NCI-H2081 treated with DMSO at 0.1 percent for 48 hours (cell line): ENCODE measurements at places on chromosomes 6 and 20.

- no peak for DNase-seq
Observed at GRCh38 chr20:20881808-20882207, 169.4 kb upstream of the RALGAPA2 start.

DNA sequence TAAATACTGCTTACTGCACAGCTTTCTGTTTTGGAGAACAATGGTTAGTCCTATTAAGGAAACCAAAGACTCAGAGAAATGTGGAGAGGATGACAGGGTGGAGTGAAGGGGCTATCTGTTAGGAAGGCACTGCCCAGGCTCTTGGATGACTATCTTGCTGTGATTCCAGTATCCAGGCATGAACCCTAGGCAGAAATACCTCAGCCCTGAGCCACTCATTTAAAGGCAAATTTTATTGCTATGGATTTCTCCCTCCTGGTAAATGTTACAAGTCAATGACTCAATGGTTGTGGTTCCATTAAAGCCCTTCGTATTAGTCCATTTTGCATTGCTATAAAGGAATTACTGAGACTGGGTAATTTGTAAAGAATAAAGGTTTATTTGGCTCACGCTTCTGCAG, 25.9 kb downstream of the ADGRF4 start:
- DNase-seq, result no peak

DNA sequence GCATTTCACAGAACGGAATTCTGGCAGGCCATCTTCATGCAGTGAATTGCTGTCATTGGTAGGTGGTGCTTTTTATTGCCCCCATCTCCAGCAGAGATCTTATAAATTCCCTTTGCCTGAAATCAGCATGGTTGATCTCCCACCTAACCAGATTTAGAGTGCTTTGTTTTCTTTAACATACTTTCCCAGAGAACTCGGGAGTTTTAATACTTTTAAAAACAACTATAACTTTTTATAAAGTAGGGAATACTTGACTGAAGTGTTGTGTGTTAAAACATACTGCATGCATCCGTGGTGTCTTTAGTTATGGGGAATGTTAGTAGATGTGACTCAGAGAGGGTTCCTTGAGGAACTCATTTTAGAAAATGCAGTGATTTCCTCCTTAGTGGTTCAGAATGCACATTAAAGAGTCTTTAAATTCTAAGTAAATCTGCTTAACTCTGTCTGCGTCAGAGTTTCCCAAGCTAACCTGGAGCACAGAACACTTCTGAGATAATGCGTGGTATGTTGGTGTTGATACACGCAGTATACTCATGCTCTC, 54.9 kb downstream of the AKAP12 start:
- no peak for DNase-seq

DNA sequence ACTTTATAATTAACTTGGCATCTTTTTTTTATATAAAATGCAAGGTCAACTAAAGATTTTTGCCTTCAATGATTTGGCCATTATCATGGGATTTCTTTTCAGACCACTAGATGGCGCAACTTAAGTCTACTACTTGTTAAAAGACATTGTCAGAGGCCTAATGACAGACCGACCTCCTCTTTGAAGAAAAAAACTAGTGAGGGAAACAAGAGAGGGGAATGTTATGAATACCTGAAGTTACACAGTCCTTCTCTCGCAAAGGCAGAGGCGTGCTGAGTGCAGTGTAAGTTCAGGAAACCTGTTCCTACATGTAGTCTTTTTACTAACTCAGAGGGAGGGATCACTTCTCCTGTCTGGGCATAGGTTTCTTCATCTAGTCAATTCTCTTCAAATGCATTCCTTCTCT, 9.3 kb downstream of the TRAPPC3L start:
- DNase-seq, result peak; percentile 9

DNA sequence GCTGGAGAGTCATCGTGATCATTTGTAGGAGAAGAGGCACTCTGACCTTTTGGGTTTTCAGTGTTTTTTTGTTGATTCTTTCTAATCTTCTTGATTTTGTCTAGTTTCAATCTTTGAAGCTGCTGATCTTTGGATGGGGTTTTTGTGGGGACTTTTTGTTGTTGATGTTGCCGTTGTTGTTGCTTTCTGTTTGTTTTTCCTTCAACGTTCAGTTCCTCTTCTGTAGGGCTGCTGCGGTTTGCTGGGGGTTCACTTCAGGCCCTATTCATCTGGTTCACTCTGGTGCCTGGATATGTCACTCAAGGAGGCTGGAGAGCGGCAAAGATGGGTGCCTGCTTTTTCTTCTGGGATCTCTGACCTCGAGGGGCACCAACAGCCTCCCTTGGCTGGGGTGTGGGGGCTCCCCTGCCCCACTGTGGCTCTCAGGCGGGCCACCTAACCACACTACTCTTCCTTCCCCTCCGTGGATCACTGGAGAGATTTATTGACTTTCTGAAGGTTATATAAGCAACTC, 21.5 kb upstream of the TMEM244 start:
- DNase-seq, result no peak

GRCh38 chr20:59813126-59813947, 120.1 kb downstream of the SYCP2 start:
- DNase-seq, result no peak

DNA sequence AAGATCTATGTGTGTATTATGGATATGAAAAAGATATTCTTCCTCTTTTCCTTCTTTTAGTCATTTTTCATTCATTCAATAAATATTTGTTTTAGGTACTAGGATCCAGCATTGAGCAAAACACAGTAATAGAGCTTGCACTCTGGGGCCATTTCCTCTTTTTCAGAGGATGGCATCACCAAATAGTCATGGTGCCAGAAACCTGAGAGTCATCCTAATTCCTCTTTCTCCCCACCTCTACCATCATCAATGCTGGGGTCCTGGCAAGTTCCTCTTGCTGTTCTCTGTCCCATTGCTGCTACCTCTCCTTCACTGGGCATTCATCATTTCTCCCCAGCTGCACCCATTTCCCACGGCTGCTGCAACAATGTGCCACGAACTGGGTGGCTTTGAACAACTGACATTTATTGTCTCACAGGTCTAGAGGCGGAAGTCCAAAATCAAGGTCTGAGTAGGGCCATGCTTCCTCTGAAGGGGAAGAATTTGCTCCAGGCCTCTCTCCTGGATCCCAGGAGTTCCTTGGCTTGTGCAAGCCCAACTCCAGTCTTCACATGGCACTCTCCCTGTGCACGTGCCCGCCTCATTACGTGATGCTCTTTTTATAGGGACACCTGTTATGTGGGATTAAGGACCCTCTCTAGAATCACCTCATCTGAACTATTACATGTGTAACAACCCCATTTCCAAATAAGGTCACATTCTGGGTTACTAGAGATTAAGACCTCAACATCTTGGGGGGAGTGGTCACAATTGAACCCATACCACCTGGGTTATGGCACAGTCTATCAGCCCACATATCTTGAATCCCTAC, 9.5 kb upstream of the IGF2R start:
- DNase-seq, result no peak

- DNase-seq, result no peak
Observed at GRCh38 chr6:136235233-136235564, 14.9 kb downstream of the MTFR2 start.

DNA sequence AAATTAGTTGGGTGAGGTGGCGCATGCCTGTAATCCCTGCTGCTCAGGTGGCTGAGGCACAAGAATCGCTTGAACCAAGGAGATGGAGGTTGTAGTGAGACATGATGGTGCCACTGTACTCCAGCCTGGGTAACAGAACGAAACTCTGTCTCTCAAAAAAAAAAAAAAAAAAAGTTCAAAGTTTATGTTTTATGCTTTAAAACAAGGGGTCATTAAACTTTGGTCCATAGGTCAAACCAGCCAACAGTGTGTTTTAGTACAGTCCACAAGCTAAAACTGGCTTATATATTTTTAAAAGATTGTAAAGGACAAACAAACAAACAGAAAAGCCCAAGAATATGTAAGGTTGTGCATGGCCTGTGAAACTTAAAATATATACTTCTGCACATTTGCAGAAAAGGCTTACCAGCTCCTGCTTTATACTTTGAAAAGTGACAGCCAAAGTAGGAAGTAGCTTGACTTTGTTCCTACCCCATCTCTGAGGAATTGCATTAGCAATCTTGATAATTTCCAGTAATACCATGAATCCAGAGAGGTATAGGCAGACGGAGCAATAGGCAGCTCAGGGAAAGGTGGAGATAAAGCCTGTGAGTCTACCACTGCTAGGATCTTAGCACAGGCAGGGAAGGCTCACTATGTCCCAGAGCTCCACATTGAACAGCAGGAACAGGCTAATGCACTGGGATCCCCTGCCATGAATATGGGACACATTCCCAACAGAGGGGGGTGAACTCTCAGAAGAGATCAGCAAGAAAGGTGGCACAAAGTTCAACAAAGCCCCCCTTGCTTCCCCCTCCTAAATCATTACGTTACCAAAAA, 30.5 kb downstream of the MCM8 start:
- DNase-seq, result no peak

DNA sequence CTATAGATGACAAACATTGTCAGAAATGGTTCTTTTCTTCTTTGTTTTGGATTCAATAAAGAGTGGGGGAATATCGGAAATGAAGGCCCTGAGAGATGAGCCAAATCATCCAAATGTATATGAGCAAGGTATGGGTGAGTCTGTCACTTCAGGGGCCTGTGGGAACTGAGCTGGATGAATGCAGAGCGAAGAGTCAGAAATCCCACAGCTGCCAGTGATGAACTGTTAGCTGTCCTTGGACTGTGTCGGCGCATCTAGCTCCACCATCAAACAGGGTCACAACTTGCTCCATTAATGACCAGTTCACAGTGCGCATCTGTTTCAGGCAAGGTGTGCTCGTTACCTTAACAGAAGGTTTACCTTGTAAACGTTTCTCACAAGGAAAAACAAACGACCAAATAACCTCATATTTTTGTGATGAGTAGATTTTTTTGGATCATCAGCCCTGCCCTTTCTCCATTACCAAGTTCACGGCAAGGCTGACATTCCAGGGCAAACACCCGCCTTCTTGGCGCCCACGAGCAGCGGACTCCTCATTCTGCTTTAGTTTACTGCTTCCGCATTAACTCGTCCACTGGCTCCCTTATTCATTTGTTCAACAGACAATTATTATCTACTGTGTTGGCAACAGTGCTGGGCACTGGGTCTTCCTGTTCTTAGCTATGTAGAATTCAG, 15.0 kb upstream of the CCN6 start:
- DNase-seq, result no peak

- no peak for DNase-seq
Observed at GRCh38 chr6:121557146-121557940, 121.9 kb downstream of the GJA1 start.

DNA sequence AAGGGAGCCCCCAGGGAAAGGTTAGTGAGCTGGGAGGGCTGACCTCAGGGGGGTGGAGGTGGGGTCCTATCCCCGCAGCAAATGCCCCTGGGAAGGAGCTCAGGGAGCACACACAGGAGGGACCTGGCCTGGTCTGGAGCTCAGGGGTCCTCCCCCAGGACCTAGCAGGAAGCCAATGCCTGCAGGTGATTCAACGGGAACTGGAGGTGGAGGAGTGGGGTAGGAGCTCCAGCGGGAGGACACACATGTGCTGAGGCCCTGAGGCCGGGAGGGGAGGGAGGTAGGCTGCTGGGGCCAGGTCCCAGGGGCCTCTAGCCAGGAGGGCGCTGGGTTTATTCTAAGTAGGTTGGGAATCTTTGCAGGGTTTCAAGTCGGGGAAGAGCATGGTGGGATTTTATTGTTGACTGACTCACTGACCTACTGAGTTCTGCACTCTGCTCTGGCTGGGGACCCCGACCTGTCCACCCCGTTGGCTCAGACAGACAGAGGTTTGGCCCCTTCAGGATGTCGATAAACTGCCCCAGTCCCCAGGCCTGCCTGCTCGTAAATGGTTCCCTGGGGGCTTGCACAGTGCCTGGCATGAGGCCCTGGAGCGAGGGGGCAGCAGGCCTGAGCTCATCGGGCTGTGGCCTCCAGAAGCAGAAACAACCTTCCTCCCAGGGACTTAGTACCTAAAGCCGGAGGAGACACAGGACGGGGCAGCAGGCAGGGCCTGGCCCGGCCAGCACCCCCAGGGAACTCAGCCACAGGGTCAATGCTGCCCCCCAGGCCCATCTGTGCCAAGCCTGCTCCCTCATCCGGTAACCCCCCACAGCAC, 62.3 kb downstream of the RIPOR3 start:
- no peak for DNase-seq

DNA sequence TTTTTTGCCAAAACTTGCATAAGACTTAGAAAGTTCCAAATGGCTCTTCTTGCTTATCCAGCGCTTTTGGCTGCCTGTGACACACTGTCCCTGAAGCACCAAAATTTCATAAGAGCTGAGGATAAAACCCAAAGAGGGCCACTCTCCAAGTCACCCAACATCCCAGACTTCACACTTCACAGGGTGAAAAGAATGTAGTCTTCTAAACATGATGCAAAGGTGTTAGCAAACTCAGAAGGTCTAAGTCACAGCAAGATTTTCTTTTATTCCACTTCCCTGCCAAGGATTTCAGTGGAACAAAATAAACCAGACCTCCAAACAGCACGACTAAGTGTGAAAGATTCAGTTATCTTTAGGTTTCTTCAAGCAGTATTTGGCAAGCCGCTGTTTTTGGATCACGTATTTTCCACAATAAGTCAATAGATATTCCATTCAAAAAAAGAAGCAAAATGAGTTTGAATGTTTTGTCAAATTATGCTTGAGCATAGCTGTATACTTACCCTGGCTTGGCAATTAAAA, 44.6 kb upstream of the CD93 start:
- no peak for DNase-seq

GRCh38 chr20:15759594-15759993, 813.7 kb downstream of the KIF16B start:
- DNase-seq, result no peak

- DNase-seq, result no peak
Observed at GRCh38 chr20:36472637-36473090, 68.7 kb upstream of the MYL9 start.

- DNase-seq, result no peak
Observed at GRCh38 chr6:64895945-64896344, 811.1 kb downstream of the EYS start.

DNA sequence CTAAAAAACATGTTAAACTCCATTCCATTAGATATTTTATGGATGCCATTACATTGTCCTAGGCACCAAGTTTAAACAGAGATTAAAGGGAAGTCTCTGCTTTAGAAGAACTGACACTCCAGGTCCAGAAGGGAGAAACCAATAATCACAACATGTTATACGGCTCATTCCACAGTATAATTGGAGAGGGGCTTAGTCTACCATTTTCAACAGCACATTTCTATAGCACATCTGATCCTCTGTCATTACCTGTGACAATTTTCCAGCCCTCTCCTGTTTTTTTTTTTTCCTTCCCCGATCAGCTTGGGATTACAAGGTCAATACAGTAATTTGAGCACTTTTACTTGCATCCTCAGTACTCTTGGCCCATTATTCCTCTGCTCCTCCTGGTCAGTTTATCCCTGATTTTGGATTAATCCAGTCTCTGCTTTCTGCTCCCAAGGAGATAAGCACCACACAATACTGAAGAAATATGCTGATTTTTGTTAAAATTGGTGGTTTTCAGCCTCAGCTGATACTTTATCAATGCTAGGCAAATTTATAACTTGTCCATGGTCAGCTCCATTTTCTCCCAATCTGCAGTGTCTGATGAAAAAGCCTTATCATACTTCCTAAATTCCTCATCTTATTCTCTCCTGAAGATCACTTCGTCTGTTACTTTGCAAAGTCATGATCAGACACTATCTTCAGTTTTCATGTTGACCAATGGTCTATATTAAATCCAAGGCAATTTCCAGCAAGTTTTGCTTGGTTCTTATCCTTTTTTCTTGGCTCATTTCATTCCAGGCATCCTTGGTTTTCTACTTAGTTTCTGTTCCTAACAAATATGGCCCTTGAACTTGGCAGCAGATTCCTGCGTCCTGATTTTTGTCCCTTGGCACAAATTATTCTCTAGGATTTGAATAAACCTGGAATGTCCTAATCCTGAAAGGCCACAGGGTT, 30.8 kb upstream of the SYNCRIP start:
- no peak for DNase-seq
